SW 1271 (cell line): ENCODE measurements at places on chromosomes 1 and 21.

GRCh38 chr1:33424205-33424604 is 6.7 kb downstream of the PHC2 start:
- DNase-seq, result peak; percentile 27

- no peak for DNase-seq
Measured at GRCh38 chr1:206705191-206705590, 20.5 kb downstream of the MAPKAPK2 start.

DNA sequence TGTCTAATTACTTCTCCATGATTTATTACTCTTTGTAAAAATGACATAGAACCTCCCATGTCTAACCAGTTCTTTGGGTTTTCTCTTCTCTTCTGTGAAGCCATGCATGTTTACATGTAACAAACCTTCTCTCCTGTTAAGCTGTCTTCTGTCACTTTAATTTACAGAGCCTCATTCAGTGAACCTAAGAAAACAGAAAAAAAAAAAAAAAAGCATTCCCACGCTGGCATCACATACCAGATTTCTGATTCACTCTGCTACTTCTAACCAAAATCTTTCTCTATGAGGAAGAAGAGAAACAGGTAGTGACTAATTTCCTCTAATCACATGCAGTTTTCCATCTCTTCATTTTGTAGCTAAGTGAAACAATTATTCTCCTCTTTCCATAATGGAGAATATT is 141.4 kb upstream of the CXADR start:
- DNase-seq, result peak; percentile 72

GRCh38 chr1:228756457-228756856 is 21.2 kb downstream of the RHOU start:
- no peak for DNase-seq

DNA sequence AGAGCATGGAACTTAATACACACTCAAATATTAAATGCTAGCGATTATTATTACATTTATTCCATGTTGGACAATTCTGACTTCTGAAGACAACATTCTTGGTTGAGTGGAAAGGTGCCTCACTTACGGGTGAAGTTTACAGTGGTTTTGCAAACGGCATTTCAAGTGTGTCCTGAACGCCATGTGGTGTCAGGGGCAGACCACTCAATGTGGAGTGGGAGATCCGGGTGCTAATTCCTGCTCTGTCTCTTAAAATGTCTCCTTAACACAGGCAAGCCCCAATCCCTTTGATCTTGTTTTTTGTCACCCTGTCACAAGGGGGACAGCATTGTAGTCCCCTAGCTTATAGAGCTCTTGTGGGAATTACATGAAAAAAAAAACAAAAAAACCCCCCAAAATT is 5.6 kb upstream of the TDRD10 start:
- no peak for DNase-seq

DNA sequence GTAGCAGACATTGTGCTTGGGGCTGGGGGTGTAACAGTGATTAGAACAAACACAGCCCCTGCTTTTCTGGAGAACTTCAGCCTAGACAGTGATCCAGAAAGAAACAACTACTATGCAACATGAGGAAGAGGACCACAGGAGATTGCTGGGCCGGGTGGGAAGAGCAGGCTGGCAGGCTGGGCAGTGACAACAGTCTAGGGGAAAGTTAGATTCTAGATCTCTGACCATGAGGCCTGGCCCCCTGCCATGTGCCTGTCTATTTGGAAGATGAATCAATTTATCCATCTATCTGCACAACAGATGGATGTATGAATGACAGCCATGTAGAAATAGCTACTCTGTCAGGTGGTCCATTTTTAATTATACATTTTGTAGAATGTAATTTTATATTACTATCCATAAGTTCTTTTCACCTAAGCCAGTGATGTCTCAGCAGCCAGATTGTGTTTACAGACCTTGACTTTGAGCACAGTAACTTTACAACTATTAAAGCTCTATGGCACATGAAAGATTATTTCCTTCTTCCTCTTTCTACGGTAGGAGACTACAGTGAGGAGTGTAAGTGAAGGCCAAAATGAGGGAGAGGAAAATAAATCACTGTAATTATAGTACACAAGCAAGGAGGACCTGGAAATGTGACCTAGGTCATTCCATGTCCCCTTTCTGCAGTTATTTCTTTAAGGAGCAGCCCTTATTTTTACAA is 15.5 kb downstream of the CLIC6 start:
- DNase-seq, result no peak
